ENCODE measurements at places on chromosomes 5 and 9. TPM values are rescaled to one million over a fixed set of nuclear protein-coding genes. Genes with fewer than 3 reads are reported as not detected.

The KIF4B gene
- total RNA-seq: not detected

The SV2C gene
- total RNA-seq: 0.15 TPM

The PCDHGB1 gene
- total RNA-seq: 2.4 TPM

The IFNA13 gene
- not detected for total RNA-seq
